Muscle of leg (tissue), 16 donors: ENCODE measurements at places on chromosomes 6 and 20.
A peak's percentile ranks its signal among the peaks of the same experiment; 100 is the strongest.

DNA sequence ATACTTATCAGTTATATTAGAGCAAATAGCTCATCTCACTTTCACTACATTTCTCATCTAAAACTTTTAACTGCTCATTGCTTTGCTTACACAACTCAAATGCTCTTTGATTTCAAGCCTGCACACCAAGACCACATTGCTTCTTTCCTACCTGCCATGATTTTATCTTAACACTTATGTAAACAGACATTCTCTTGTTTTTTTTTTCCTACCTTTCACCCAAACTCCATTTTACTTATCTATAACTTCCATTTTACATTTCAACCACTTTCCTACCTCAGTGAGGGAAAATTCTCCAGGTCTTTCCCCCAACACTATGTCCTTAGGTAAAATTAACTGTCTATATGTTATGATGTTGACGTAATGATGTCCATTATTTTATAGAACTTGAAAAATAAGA is 24.0 kb downstream of the REPS1 start:
- no peak for DNase-seq

DNA sequence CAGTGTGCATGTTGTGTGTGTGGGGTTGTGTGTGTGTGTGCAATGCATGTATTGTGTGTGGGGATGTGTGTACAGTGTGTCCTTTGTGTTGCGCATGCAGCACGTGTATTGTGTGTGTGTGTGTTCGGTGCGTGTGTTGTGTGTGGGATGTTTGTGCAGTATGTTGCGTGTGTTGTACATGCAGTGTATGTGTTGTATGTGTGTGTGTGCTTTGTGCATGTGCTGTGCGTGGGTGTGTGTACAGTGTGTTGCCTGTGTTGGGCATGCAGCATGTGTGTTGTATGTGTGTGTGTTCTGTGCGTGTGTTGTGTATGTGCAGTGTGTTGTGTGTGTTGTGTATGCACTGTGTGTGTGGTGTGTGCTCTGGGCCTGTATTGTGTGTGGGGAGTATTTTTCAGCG is 52.7 kb downstream of the CDH4 start:
- no peak for DNase-seq

DNA sequence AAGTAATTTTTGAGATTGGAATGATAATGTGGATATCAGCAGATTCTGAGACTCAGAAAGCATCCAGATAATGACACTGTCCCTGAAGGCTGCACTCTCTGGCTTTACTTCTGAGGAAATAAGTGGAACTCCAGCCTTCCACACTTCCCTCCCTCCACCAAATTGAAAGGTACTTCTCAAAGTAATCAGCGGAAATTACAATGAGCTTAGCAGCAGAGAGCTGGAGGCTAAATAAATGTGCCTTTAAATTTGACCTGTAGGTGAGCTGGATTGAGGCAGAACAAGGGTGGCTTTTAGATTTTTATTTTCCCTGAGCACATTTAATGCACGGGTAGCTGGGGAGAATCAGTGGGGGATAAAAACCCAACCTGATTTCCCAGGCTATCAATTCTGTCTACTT is 39.3 kb upstream of the RNF144B start:
- DNase-seq, result no peak

- no peak for DNase-seq
Measured at GRCh38 chr6:121450242-121450641, 14.8 kb downstream of the GJA1 start.

DNA sequence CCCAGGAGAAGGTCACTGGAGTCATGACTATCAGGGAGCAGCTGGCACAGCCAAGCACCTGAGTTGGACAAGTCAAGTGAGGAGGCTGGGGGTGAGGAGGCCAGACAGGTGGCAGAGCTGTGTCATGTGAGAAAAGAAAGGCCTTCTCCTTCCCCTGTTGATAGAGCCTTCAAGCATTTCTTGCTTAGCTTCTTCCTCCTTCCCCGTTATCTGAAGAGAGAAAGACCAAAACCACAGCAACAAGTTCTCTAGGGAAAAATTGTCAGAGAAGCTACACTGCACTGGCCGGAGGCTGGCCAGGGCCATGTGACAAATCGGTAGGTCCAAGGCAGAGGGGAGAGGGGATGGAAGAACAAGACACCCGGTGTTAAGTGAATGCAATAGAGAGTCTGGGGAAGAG is 202.1 kb upstream of the PRDM1 start:
- no peak for DNase-seq

GRCh38 chr20:32535953-32536823 is 48.9 kb downstream of the NOL4L start:
- peak; percentile 77 for DNase-seq

DNA sequence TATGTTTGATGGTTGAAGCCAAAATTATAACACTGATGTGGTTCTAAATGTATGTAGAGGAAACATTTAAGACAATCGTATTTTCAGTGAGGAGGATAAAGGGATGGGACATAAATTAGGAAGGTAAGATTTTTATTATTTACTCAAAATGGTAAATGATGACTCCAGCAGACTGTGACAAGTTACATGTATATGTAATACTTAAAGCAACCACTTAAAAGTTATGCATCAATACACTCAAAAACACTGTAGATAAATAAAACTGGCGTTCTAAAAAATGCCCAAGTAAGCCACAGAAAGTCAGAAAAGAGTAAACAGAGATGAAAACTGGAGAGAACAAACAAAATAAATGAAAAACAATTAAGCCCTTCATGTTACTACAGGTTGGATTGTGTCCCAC is 18.7 kb downstream of the HLA-DMB start:
- DNase-seq, result no peak

- DNase-seq, result no peak
Measured at GRCh38 chr20:42553374-42553773, 636.3 kb downstream of the PTPRT start.

DNA sequence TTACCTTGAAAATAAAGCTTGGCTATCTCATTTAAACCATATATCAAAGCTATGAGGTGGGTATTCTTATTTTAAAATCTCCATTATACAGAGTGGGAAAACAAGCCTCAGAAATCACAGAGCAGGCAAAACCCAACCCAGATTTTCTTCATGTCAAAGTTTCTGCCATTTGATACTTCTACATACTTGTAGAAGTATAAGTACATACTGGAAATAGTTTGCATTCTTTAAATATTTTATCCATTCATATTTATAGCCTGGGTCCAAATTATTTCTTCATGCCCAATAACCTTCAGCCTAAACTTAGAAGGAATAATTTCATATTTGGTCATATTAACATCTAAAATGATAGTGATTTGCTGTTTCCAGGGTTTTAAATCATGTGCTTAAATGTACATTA is 61.8 kb downstream of the MLIP start:
- no peak for DNase-seq

GRCh38 chr6:43491750-43492661 is 14.6 kb downstream of the TJAP1 start:
- peak; percentile 83 for DNase-seq

GRCh38 chr20:62210496-62210855 is 9.6 kb downstream of the HRH3 start:
- no peak for DNase-seq

GRCh38 chr6:157230910-157231309 is 92.4 kb downstream of the TMEM242 start:
- DNase-seq, result no peak

DNA sequence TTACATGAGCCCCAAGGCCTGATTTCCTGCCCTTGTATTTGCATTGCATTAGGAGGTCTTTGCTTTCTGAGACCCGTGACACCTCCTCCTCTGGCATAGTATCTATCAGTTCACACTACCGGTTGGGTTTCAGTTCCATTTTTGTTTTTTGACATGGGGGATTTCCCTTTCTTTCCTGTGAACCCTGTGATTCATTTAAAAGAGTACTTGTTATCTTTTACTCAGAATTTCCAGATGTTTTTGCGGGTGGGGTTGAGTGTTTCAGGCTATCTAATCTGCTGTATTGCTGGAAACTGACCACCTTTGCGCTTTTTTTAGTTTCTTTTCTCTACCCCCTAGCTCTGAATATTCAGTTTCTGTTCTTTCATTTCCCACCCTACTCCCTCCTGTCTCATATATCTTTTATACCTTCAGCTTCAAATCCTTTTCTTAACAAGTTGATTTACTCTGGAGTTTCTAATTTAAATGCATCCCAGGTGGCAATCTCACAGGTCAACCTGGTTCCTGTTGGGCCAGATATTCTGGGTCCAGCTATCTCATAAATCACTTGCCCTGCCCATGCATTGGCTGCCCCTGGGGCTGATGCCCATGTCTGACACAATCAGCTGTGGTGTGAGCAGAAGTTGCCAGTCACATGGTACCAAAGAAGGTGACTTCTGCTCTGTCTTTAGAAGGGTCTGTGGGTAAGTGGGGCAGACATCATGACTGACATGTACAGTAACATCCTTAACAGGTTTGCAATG is 14.3 kb upstream of the NCOA3 start:
- peak; percentile 31 for DNase-seq

DNA sequence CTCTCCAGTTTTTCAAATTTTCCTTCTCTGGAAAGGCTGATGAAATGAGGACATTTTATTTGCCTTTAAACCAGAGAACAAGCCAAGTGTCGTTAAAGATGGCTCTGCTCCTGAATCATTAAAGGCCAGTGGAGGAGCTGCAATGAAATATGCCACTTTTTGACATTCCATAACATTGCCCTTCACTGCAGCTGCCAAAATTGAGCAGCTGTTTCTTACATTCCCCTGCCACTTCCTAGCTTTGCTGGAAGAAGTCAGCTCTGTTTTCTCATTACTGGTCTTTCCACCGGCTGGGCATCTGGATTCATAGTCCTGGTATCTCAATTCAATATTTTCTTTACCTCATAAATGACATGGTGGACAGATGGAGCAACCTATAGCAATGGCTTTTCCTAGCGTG is 45.5 kb upstream of the NRN1 start:
- peak; percentile 72 for DNase-seq

GRCh38 chr20:12989586-12990115 is 19.1 kb upstream of the SPTLC3 start:
- no peak for DNase-seq

DNA sequence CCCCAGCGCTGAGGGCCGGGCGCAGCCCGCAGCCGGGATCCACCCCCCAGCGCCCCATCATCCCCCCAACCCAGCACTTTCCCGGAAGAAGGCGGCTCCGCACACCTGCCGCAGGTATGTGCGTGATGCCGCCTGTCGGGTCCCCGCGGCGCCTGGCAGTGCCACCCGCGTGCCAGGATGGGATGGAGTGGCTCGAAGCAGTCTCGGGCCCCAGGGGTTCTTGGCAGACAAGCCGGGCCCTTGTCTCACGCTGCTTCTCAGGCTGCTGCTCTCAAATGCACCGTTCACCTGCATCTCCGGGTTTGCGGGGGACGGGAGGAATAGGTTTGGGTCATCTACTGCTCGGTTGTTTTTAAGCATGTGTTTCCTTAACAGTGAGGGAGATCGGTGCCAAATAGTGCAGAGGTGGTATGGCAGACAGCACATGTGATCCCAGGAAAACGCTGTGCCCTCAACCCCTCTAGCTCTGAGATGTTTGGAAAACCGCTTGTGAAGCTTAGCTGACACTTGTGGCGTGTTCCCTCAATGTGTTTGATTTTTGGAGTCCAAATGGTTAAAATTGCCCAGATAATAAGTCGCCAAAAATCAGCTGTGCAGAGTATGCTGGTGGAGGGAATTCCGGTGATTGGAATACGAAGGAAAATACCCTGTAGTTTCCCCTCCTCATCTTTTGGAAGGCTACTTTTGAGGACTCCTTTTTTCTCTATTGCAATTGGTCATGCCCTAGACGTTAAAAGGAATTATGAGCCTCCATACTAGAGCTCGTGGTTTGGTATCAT is 926 bp downstream of the MYLIP start:
- peak; percentile 72 for DNase-seq

DNA sequence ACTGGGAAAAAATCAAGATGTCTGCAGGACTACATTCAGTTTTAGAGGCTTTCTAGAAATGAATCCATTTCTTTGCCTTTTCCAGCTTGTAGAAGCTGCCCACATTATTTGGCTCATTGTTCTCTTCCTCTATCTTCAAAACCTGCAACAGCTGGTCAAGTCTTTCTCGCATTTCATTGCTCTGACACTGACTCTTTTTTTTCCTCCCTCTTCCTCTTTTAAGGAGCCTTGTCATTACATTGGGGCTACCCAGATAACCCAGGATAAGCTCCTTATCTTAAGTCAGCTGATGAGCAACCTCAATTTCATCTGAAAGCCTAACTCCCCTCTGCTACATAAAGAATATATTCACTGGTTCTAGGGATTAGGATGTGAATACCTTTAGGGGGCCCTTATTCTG is 53.2 kb upstream of the CEP162 start:
- no peak for DNase-seq

- peak; percentile 21 for DNase-seq
Measured at GRCh38 chr20:15561707-15562404, 1011.4 kb downstream of the KIF16B start.

- DNase-seq, result no peak
Measured at GRCh38 chr6:87909849-87910248, 137.8 kb upstream of the SPACA1 start.

GRCh38 chr6:136527831-136528230 is 22.4 kb downstream of the MAP7 start:
- no peak for DNase-seq

DNA sequence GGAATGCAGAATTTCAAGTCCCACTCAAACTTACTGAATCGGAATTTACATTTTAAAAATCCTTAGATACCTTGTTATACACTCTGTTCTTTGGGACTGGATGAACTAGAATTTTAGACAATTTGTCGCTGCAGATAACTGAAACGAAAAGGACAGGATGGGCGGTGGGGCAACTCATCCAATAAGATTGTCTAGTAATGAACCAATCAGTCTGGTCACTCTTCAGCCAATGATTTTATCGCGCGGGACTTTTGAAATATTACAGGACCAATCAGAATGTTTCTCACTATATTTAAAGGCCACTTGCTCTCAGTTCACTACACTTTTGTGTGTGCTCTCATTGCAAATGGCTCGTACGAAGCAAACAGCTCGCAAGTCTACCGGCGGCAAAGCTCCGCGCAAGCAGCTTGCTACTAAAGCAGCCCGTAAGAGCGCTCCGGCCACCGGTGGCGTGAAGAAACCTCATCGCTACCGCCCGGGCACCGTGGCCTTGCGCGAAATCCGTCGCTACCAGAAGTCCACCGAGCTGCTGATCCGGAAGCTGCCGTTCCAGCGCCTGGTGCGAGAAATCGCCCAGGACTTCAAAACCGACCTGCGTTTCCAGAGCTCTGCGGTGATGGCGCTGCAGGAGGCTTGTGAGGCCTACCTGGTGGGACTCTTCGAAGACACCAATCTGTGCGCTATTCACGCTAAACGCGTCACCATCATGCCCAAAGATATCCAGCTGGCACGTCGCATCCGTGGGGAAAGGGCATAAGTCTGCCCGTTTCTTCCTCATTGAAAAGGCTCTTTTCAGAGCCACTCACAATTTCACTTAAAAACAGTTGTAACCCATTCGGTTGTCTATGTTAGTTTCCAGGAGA is 41.9 kb upstream of the HFE start:
- DNase-seq, result peak; percentile 98
